ENCODE measurements at places on chromosomes 3 and 15.

DNA sequence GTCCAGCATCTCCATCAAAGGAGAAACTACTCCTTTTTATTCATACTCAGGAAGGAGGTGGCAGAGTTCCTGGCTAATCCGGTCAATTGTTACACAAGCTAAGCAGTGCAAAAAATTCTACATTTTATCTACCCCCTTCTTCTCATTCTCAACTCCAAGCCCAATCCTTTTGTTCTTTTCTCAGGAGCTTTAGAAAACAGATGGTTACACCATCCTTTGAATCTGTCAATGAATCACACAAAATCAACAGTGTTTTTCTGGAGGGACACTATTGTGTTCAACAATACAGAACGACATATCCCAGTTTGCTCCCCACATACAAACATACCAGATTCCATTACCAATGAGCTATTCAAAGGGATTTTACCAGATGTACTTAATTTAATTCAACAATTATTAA is 362.1 kb downstream of the MAGI1 start:
- no peak for DNase-seq

DNA sequence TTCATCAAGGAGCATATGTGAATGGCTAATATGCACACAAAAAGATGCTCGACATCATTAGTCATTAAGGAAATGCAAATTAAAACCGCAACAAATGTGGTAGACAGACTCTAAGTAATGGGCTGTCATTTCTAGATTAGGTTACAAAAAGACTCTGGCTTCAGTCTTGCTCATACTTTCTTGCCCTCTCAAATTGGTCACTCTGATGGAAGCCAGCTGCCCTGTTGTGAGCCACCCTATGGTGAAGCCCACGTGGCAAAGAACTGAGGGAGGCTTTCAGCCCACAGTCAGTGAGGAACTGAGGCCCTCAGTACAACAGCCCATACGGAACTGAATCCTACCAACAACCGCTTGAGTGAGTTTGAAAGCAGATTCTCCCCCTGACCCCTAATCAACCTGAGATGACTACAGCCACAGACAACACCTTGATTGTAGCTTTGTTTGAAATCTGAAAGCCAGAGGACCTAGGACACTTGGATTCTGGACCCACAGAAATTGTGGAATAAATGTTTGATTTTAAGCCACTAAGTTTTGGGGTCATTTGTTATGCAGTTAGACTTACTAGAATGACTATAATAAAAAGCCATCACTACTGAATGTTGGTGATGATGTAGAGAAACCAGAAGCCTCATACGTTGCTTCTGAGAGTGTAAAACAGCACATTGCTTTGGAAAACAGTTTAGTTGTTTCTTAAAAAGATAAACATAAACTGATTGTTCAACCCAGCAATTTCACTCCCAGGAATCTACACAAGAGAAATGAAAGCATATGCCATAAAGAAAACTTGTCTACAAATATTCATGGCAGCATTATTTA is 45.7 kb downstream of the EHHADH start:
- no peak for DNase-seq

DNA sequence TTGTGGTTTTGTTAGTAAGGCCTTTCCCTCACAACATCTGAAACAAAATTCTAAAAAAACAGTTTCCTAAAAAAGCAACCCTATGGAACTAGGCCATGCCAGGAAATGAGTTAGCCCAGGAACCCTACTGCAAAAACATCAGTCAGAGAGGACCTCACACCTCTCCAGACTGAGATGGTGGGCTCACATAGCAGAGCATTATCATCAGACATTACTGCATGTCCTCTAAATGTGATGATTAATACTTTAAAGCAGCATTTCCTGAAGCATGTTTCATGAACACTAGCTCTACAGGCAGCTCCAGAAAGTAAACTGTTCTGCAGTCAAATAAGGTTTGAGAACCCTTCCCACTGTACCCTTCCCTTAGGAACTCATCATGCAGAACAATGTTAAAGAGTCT is 232.3 kb upstream of the MRPL3 start:
- DNase-seq = no peak

DNA sequence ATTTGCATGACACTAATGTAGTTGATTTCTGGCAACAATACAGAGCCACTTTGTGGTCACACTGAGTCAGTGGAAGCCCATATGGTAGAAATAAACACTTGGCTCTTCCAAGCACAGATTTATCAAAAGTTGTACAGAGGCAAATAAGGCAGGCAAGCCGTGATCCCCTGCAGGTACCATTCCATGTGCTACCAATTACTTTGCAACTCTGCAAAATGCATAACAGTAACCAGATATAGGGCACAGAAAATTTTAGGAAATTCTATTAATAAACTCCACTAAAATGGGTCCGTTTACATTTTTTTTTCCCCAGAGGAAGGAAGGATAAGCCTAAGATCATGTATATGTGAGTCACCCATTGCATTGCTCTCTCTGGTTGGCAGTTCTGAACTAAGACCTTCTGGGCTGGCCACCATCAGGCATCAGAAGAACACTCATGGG is 103.1 kb upstream of the PTX3 start:
- DNase-seq = no peak
